ENCODE measurements at places on chromosomes 7 and 10.

- no peak for DNase-seq
Measured at GRCh38 chr7:33873518-33873917, 31.8 kb upstream of the BMPER start.

GRCh38 chr10:108445746-108446145, 1281.2 kb upstream of the SORCS1 start:
- no peak for DNase-seq

DNA sequence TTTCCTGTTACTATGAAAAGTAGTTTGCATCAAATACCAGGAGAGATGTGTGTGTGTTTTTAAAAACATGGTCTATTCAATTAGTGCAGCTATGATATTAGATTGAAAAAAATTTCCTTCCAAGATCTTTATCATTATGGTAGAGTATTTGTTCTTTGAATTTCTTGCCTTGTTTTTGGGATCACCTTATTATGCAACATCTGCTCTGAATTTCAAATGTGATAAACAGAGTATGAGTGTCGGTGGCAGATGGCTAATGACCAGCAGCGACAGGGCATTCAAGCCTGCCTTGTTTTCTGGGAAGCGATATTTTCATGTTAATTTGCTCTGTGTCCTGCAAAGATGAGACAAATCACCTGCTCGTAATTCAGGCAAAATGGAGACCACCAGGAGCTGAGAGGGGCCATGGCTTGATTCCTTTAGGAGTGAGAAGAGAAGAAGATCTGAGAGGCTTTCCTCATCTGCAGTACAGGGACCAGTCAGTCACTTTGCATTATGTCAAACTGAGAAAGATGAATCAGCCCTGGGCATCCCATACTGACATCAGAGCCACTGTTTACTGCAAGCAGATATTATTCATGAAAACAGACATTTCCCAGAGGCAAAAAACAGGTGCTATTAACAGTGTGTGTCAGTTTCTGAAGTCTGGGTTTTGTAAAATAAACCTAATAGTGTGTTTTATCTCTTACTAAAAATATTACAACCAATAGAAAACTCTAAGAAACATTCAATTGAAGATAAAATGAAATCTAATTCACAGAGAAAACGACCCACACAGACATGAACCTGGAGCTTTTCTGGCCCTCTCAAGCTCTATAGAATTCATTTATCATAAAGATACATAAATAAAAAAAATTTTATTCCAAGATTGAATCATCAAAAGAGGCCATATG, 67.6 kb downstream of the CDK6 start:
- peak; percentile 44 for DNase-seq

DNA sequence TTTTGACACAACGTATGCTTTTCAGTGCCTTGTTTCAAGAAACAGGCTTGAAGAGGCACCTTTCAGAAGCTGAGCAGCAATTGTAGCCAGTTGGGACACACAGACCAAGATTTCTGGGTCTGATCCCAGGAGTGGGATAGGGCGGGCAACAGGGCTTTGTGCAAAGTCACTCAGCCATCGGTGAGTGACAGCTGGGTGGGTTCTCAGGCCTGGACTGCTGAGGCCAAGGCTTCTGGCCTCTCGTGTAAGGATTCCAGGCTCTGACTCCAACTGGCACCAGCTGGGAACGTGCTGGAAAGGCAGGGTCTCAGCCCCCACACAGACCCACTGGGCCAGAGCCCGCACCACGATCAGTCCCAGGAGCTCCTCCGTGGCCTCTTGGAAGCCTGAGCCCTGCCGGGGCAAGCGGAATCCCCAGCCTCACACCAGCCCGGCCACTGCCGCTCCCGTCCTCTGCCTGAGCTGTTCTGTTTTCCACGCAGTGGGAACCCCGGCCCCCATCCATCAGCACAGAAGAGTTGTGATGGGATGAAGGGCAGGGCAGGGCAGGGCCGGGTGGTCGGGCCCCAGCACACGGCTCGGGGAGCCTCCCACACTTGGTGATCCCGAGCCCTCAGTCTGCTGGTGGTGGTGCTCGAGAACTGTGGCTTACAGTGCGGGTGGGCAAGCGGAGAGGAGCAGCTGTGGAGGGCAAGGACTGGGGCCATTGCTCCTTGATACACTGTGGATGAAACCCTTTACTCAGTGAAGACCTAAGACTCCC, 46.8 kb downstream of the VIPR2 start:
- no peak for DNase-seq

Measured in GM12864 (cell line).